ENCODE measurements at places on chromosomes 4 and X.

DNA sequence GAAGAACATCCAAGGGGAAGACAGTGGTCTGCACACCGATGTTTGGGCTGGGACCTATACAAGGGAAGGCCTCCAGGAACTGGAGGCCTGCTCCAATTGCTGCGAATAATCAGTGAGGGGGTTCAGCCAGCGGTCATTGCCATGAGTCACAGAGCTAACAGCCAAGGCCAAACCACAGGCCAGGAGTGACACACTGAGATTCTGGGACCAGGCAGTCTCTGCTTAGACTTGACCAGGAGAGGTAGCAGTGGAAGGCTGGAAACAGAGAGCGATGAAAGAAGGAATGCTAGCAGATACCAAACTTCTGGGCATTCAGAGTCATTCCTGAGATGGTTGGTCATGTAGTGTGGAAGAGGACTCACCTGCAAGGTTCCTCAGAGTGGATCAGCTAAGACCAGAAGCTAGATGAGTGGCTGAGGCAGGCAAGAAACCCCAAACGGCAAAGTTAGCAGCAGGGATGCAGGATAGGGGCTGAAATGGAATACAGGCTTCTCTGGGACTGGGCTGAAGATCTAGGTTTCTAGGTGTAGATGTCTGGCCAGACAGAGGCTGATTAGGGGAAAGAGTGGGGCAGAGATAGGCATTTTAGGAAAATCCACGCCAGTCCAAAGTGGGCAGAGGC, 54.7 kb downstream of the CNGA2 start:
- peak; percentile 50 for DNase-seq

DNA sequence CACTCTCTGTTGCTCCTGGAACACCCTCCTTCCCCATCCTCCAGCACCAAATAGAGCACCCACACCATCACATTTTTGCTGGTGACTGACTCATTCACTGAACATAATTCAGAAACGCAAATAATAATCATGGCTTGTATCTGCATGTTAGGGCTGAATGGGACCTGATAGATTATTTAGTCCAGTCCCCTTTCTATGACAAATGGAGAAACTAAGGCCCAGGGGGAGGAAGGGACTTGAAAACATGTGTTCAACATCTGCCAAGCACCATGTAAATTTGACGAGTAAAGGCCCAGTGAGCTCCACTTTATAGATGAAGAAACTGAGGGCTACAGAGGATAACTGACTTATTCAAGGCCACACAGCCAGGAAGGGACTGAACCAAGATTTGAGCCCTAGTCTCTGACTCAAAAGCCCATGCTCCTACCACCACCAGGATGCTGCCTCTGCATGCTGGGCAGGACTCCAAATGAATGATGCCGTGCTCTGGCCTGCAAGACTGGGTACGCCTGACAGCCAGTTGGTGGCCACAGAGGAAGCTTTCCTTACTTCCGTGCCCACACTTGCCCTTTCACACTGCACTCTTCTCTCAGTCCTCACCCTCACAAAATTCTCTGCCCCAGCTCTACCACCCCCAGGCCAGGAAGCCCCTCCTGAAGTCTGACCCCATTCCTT, 133.3 kb upstream of the PJA1 start:
- no peak for DNase-seq

DNA sequence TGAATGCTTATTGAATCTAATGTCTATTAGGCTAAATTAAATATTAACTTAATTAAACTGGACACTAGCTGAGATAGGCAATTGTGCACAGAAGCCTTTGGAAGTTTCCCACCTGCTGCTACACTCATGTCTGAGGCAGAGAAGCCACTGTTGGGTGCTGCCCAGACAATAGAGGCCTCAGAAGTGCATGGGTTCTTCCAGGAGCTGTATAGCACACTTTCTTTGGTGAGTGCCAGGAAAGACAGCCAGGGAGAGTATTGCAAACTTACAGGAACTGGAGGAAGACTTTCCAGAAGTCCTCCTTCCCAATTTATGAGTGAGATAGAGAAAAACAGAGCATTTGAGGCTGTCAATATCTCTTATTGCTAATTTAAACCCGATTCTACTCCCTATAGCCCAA, 89.9 kb downstream of the GPAT3 start:
- DNase-seq: no peak

- DNase-seq: no peak
Observed at GRCh38 chrX:152738560-152738959, 5.0 kb downstream of the MAGEA12 start.

DNA sequence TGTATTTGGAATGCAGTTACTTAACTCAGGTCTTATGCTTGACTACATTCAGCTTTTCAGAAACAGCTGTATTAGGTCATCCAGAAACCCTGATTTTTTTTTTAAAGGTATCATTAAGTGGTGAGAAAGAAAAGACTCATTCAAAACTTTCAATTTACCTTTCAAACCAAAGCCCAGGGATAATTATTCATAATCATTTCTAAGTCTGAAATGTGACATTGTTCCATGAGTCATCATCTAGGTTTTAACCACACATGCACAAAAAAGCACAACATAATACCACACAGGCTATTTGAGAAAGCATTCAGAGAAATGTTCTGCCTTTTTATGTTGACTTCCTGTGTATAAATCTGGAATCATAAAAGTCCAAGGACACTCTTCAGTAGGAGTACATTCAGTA, 288.2 kb downstream of the IL1RAPL2 start:
- DNase-seq: no peak

DNA sequence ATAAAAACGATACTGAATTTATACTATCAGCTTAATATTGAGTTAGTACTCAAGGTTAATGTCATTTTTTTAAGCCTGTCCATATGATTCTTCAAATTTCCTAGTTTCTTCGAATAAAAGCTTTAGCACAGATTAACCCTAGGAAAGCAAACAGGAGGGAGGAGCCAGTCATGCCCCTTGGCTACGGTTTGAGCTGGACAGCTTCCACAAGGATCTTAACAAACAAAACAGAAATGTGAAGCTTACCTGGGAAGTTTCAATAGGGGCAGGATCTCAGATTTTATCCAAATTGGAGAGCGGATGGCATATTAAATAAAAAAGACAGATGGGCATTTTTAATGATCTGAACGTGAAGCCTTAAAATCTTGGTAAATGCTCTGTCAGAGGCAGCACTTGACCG, 2.3 kb downstream of the NWD2 start:
- DNase-seq: no peak

- no peak for DNase-seq
Observed at GRCh38 chr4:173182403-173182802, 13.8 kb downstream of the GALNT7 start.

- DNase-seq: no peak
Observed at GRCh38 chrX:41887691-41888090, 35.7 kb downstream of the CASK start.

GRCh38 chrX:44503560-44503959, 39.1 kb downstream of the FUNDC1 start:
- DNase-seq: no peak

DNA sequence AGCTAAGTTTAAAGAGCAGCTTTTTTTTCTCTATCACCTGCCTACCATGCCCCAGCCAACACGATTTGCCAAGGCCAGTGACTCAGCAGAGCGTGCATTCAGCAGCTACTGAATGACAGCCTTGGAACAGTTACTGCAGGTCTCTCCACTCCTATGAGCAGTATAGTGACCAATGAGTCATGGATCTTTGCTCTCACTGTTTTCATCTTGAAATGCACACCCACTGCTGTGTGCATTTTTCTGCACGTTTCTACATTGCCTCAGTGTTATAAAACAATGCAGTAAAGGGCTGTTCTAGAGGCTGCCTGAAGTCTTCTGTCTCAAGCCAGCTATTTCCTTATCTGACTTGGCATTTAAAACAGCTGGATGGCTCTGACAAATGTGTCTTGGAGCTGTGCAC, 66.0 kb upstream of the C4orf54 start:
- peak; percentile 64 for DNase-seq

DNA sequence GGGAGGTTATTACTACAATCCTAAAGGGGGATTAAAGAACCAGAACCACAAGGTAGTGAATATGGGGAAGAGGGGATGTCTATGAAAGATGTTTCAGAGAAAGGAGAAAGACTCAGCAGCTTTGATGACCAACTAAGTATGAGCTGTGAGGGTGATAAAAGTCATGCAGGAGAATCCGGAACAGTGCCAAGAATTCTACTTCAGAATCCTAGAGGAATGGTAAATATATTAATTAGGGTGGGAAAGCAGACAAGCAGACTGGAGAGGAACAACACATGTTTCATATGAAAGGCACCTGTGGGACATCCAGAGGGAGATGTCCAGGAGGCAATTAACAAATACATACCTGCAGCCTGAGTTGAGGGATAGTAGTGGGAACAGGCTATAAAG, 642.2 kb upstream of the DIPK2B start:
- no peak for DNase-seq

DNA sequence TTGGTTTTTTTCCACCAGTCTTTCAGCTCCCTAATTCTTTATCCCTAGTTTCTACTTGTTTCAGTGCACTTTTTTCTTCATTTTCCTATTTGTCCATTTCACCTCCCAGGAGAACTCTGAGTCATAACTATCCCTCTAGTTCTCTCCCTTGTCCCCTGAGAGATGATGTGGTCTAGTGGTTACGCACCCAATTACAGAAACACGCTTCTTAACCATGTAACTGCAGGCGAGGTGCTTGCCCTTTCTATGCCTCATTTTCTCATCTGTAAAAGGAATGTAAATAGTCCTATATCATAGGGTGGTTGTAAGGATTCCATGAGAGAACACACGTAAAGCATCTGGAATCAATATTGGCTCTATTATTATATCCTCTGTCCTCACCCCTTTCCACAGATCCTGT, 8.8 kb upstream of the GRPR start:
- no peak for DNase-seq

DNA sequence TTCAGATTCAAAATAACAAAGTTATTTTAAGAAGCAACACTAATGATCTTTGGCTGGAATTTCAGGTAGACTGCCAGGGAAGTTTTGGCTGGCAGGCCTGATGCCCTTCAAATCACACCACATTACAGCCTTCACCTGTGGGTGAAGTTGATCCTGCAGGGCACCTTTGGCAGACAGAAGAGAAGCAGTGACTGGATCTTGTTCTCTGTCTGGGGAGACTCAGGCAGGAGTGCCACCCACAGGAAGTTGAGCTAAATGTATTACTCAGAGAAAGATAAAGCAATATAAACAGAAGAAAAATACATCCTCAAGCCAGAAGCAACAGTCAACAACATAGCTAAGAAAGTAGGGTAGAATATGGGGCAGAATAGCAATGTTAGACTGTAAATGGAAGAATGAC, 12.8 kb upstream of the CFAP299 start:
- no peak for DNase-seq

DNA sequence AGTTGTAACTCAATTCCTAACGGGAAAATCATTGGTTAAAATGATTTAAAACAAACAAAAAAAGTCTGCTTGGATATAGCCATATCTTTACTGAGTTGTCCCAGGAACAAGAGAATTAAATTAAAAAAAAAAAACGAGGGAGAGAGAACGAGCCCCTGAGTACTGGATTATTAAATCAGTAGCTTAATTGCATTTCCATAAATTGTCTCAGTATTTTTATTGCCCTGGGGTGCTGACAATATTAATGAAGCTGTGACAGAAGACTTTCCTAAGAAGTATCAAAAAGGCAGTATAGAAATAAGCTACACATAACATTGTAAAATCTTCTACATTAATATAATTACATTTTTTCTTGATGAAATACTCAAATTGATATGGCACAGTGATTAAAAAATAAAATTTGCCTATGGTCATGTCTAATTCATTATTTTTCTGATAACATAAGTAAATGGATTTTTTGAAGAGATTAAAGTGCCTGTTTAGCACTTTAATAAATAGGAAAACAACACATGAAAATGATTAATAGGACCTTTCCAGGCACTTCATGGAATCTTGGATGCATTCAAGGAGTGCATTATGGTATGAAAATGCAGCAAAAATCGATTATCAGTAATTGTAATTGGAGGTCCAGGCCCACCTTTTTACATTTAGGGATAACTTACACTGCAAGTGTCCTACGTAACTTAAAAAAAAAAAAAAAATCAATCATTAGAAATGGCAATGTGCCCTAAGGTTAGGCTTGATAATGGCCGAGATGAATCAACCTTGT, 2233.4 kb downstream of the ARAP2 start:
- no peak for DNase-seq

DNA sequence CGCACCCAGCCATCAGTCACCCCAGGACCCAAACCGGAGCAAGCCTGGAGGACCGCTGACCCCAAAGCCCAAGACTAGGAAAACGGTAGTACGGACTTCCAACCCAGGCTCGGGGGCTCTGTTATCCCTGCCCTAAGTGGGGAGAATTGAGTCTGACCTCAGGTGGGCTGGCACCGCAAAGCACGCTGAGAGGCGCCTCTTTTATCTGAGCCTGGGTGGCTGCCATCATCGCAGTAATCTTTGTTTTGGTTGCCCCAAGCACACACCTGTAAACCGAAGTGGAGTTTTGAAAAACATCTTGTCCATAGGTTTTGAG, 894 bp upstream of the SH3RF1 start:
- DNase-seq: peak; percentile 21

DNA sequence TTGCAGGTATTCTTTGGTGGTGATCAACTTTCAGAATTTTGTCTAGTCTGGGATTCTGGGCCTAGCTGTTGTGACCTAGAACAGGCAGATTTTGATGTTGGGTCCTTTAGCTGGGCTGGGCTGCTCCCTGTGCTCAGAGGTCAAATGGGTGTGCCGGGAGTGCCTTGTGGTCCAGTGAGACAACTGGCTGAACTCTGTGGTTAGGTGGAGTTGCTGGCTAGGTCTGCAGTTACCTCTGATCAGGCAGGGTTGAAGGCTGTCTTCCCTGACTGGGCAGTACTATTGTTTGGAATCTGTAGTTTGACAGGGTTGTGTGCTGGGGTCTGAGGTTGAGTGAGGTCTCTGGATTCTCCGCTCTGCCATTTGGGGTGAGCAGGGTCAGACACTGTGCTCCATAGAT, 599.3 kb downstream of the RAPGEF2 start:
- DNase-seq: no peak

DNA sequence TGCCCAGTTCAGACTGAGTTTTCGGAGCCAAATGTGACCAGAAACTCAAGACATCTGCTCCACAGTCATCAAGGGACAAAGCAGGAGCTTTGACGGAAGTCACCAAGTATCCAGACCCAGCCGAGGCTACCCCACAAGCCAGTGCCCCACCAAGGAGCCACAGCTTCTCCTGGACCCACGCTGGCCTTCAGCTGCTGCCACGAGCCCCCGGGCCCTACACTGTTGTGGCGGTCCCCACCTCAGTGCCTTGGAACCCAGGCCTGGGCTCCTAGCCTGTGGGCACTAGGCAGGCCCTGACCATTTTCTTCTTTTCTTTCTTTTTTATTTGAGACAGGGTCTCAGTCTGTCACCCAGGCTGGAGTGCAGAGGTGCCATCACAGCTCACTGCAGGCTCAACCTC, 82.1 kb upstream of the NKX1-1 start:
- peak; percentile 7 for DNase-seq

GRCh38 chr4:182255441-182256190, 12.4 kb downstream of the TENM3 start:
- no peak for DNase-seq

GRCh38 chr4:55447108-55447708, 51.5 kb downstream of the TMEM165 start:
- DNase-seq: no peak

GRCh38 chr4:706834-707598, 1.4 kb downstream of the PCGF3 start:
- no peak for DNase-seq

GRCh38 chr4:20416800-20417199, 165.1 kb downstream of the SLIT2 start:
- no peak for DNase-seq

GRCh38 chr4:89599026-89599425, 237.9 kb downstream of the SNCA start:
- no peak for DNase-seq

All from left cardiac atrium (tissue), 4 donors.